Fibroblast of upper back skin (primary cell): ENCODE measurements at places on chromosomes 11 and 22.

GRCh38 chr11:1755344-1755691, 4.9 kb upstream of the IFITM10 start:
- no peak for DNase-seq

DNA sequence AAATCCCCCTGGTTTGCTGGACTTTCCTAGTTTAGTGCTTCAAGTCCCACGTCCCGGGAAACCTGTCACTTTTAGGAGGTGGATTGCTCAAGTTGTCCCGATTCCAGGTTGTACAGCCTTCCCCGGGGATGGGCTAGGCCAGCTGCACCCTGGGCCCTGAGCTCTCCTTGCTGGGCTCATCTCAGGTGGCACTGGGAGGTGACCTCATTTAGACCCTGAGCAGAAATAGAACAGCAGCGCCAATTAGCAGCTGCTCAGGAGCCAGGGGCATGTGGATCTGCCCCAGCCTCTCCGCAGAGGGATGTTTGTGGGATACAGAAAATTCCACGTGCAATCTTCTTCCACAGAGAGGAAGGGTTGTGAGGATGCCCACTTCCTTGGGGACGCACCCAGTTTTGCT, 9.6 kb upstream of the CERK start:
- DNase-seq: no peak

- peak; percentile 91 for DNase-seq
These were observed 27.8 kb downstream of the WEE1 start for GRCh38 chr11:9601037-9601875.

GRCh38 chr22:26901198-26901816, 243.9 kb downstream of the MIAT start:
- no peak for DNase-seq

DNA sequence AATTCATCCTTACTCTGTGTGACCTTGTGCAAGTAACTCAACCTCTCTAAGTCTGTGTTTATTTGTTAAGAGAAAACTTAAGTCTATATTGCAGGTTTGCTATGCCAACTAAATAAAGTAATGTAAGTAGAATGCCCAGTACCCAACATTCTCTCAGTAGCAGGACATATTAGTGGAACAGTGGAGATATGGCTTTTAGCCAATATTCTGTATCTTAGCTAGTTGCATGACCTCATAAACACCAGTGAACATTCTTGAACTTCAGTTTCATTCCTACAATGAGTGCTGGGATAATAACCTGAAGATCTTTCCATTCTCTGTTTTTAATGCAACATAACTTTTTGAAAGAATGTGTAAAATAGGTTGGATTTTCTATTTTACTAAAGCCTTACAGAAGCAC, 77.0 kb downstream of the RAB38 start:
- DNase-seq: no peak

- DNase-seq: no peak
These were observed 2.2 kb downstream of the TCIRG1 start for GRCh38 chr11:68040957-68041591.

- no peak for DNase-seq
These were observed 8.4 kb downstream of the SLCO2B1 start for GRCh38 chr11:75159151-75159953.

GRCh38 chr11:109734566-109734965, 312.6 kb downstream of the C11orf87 start:
- peak; percentile 87 for DNase-seq

GRCh38 chr22:42780070-42780540, 59.4 kb upstream of the A4GALT start:
- peak; percentile 91 for DNase-seq

- DNase-seq: no peak
These were observed 15.1 kb downstream of the DTX4 start for GRCh38 chr11:59187035-59187434.

- DNase-seq: no peak
These were observed 61.7 kb upstream of the FGF3 start for GRCh38 chr11:69880826-69881445.

DNA sequence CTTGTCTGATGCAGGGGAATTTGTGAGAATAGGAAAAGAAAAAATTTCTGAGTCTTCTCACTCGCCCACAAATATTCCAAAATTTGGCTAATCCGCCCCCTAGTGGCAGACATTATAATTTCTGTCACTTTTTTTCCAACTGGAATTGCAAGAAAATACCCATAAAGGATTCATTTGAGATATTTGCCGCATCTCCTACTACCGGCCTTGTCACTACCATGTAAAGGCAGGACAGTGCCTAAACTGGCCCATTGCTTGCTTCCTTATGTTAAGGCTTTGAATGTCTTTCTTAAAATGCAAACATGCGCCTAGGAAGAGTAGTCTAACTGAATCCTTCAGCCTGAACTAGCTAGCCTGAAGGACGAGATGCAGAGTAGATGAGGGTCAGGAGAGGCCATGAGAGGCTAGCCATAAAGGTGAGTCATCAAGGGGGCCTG, 9.3 kb upstream of the CEP295 start:
- DNase-seq: peak; percentile 41

DNA sequence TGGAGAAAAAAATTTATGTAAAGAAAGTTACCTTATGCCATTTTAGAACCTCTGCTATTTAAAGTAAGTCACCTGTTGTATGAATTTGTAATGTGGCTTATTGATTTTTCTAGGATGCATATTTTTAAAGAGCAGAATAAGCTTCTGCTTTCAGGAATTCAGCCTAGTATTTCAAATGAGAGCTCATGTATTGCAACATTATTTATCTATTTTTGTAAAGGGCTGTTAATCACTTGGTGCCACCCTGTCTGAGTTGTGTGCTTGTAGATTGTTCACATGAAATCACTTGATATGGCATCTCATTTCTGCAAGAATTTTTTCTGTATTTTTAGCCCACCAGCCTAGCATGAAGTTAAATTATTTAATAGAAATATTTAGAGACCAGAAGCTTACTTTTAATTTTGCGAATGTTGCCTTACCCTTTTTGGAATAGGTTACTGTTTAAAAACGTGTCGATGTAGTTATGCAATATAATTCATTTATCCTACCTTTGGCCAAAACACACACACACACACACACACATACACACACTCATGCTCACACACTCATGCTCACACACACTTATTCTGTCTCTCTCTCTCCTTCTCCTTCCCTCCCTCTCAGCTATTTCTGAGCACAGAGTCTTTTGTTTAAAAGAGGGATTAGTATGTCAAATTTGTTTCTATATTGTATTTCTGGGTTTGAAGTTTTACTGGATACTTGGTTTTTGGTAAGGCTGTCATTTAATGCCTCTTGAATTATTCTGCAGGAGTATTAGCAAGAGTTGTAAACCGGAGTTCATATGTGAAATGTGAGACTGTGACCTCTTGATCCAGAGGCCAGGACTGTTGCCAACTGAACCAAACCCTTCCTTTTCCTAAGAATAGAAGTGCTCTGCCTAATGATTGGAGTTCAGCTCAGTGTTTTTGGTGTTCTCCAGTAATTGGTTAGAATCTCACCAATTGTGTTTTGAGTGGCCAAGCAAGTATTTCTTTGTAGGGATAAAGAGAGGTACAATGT, 34.4 kb downstream of the YAP1 start:
- DNase-seq: peak; percentile 39

DNA sequence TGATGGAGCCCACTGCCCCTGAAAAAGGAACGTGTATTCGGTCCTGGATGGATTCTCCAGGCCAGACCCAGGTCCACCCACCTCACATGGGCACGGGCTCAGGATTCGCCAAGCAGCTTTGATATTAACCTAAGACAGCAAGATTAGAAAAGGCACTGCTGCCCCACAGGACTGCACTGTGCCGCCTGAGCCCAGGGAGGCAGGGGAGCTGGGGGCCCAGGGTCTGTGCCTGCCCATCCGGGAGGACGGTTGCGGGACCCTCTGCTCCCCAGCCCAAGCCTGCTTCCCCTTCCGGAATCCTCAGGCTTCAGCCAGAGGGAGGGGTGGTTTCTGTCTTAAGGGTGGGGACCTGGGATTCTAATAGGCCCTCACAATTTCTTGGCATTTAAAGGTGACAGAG, 13.5 kb upstream of the VSIG10L2 start:
- DNase-seq: no peak

DNA sequence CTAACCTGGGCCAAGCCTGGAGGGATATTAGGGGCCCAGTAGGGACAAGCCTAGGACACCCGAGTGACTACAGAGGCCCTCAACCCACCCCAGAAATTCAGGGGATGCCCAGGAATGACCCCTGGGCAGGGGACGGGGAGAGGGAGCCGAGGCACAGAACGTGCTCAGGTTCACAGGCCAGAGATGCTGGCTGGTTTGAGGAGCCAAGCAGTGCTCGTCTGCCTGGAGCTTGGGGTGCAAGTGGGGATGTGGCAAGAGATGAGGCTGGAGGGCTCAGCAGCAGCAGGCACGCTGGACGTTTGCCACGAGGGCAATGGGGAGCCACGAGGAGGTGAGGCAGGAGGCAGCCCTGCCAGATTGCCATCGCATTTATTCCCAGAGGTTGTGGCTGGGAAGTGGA, 34.0 kb upstream of the EMID1 start:
- DNase-seq: no peak

DNA sequence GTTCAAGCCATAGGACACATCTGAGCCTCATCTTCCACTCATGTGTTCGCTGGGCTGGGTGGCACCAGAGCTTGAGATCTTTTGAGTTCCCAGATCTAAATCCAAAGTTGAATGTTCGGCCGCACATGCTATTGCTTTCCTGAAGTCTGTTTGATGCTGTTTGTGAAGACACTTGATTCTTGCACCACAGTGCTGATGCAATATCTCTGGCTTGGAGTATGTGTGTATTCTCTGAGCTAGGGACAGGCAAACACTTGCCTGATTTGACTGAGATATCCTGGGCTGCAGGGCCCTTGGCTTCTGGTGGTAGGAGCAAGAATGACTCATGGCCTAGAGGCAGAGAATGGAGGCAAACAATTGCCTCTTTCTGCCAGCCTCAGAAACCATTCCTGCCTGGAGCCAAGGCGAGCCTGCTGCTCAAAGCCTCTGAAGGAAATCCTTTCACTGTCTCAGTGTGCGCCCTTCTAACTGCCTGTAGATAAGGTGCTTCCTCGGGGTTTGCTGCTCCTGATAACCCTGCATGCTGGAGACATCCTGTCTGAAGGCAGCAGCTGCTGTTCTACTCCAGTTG, 73.0 kb downstream of the CYB5R2 start:
- DNase-seq: peak; percentile 60

DNA sequence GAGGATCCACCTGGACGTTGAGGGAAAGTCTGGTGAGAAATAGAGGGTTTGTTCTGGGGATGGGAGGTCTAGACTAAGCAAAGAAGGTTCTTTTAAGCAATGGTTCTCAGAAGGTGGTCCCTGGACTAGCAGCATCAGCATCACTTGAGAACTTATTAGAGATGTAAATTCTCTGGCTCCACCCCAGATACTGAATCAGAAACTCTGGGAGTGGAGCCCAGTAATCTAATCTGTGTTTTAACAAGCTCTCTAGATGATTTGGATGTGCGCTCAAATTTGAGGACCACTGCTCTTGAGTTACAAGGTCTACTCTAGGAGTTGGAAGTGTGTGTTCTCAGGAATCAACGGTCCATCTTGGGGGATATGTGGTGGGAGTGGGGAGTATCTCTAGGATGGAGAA, 3.3 kb upstream of the ABCG4 start:
- DNase-seq: no peak

DNA sequence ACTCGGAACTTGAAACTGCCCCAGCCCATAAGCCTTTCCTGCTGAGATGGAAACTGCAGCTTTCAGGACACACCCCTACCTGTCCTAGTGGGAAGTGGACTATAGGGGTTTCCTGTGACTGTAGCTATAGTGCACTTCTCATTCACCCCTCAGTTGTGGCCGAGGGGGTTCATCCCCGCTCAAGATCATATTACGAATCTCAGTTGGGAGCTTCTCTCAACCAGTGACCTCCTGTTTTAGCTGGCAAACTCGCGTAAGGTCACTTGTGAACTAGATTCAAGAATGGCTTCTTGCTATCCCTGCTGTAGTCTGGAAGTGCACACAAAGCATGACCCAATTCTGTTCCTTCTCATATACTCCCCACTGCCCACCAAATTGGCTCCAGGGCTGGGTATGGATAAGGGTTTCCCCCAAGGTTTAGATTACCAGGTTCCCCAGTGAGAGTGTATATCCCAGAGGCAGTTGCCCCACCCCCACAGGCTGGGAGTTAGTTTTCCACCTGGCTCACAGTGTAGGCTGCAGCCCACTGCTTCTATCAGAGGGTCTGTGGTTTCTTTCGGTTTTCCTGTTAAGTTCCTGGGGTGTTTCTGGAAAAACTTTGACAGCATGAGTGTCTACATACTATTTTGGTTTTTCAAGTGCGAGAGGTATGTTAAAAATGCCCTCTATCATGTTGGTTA, 812.9 kb downstream of the JRKL start:
- DNase-seq: no peak

GRCh38 chr22:20966883-20967696, at the start of gene AIFM3:
Gene AIFM3, plus strand, starts transcription at chr22:20967255. Its CDS starts 690 bp downstream, at chr22:20967945.
- no peak for DNase-seq

GRCh38 chr22:48474881-48475280, 1352.8 kb downstream of the BRD1 start:
- no peak for DNase-seq

GRCh38 chr11:35063488-35063931, 75.5 kb upstream of the CD44 start:
- DNase-seq: no peak

GRCh38 chr11:64714666-64715065, 8.3 kb downstream of the NRXN2 start:
- DNase-seq: no peak

- DNase-seq: no peak
These were observed 109.0 kb downstream of the EMSY start for GRCh38 chr11:76553554-76554476.

DNA sequence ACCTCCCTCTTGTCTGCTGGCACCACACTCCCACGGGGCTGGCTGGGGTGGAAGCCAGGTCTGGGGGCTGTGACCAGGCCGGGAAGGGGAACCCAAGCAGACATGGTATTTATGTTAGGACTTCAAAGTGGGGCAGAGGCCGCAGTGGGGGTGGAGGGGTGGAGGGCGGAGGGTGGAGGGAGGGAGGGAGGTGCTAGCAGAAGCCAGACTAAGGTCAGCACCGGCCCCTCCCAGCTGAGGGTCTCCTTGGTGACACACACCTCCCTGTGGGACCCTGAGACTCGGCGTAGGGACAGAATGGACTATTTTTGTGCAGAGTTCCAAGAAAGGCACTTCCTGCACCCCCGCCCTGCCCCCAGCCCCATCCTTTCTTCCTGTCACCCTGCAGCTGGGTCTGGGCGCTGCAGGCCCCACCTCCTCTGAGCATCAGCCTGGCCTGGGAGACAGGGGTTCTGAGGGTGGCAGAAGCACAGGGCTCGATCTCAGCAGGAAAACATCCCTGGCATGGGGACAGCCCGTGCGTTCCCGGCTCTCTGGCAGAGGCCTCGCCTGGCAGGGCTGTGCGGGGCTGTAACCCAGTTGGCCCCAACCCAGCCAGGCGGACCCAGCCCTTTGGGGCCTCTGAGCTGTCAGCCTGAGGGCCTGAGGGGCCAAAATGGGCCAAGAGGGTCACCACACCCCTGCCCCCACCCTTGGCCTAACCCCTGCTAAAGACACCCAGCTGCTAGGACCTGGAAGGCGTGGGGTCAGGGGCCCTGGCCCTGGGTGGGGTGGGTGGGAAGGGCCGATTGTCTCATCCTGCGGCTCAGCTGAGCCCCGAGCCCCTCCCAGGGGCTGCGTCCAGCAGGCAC, 9.6 kb upstream of the CD248 start:
- DNase-seq: peak; percentile 56
